ENCODE measurements at places on chromosomes 2 and 18.

- DNase-seq = no peak
Measured at GRCh38 chr2:84896567-84896966, 8.9 kb upstream of the TMSB10 start.

- no peak for DNase-seq
Measured at GRCh38 chr2:236054125-236054524, 114.1 kb downstream of the GBX2 start.

DNA sequence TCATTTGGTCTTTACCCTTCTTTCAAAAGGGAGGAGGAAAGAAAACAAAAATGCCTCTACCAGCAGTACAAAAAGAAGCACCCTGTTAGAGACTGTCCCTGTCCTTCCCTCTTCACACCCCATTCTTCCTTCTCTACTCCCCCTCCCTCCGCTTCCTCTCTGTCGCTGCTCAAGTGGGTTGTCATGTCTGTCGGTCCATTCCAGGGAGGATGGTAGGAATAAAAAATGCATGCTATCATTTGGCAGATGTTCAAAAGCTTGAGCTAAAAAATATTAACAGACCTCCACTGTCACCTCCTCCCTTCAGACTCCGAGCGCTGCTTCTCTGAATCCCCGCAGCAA, 482.0 kb downstream of the BCL11A start:
- DNase-seq = no peak

GRCh38 chr2:80054346-80054675, 250.2 kb downstream of the LRRTM1 start:
- no peak for DNase-seq

DNA sequence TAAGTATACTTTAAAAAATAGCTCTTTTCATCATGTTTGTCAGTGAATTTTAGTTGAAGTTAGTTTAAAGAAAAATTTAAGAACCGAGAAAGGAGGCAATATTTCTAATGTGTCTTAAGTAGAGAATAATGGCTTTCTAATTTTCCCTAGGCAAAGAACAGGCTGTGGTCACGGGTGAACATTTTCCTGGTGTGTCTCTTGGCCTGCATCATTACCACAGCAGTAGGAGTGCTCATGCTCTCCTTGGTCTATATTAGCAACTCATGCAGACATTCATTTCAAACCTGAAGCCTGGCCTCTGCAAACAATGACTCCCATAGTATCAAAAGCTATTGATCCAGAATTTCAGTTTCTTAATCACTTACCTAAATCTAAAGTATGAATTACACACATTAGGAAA, 57.4 kb downstream of the C18orf54 start:
- no peak for DNase-seq
